ENCODE measurements at places on chromosomes 13 and 19.

DNA sequence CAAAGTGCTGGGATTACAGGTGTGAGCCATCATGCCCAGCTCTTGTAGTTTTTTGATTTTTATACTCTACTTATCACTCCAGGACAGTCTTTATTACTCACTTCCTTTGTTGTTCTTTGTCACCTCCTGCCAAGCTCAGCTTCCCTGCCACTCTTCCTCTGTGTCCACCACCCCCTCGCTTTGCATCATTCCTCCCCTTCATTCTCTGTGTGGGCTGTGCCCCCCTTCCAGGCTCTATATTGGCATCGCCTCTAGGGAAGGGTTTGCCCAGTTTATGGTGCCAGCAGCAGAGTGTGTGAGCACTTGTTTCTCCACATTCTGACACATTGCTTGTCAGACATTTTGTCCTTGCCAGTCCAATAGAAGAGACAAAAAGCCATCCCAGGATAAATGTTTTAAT lies 15.1 kb downstream of the ZNF302 start:
- DNase-seq: no peak

DNA sequence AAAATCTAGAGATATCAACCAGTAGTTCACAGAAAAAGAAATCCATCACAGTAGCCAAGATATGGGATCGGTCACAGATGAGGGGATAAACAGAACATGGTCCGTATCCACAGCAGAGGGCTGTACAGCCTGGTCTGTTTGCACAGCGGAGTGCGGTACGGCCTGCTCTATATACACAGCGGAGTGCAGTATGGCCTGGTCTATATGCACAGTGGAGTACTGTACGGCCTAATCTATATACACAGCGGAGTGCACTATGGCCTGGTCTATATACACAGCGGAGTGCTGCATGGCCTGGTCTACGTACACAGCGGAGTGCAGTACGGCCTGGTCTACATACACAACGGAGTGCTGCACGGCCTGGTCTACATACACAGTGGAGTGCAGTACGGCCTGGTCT lies 43.0 kb upstream of the MCF2L start:
- DNase-seq: no peak

GRCh38 chr13:109728791-109729731 lies 57.3 kb downstream of the IRS2 start:
- DNase-seq: no peak

- DNase-seq: no peak
Observed at GRCh38 chr19:19140476-19140875, 2.2 kb upstream of the TMEM161A start.

GRCh38 chr13:98563071-98563470 lies 13.8 kb downstream of the STK24 start:
- peak; percentile 45 for DNase-seq

GRCh38 chr13:67042556-67042955 lies 187.6 kb downstream of the PCDH9 start:
- no peak for DNase-seq

DNA sequence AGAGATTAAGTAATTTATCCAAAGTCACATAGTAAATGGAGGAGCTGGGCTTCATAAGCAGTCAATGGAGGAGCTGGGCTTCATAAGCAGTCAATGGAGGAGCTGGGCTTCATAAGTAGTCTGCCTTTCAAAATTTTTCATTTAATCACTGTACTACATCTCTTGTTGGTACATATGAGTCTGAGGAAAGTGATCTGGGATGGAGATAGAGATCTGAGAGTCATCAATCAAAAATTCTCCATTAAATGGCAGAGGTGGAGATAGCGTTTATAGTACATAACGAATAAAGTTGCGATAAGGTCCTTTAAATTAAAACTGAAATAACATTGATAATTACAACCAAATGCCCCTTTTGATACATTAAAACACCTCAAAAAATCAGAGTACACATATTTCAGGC lies 189.3 kb downstream of the KLF5 start:
- DNase-seq: no peak

GRCh38 chr19:10979951-10980381 lies 19.1 kb downstream of the SMARCA4 start:
- DNase-seq: no peak

DNA sequence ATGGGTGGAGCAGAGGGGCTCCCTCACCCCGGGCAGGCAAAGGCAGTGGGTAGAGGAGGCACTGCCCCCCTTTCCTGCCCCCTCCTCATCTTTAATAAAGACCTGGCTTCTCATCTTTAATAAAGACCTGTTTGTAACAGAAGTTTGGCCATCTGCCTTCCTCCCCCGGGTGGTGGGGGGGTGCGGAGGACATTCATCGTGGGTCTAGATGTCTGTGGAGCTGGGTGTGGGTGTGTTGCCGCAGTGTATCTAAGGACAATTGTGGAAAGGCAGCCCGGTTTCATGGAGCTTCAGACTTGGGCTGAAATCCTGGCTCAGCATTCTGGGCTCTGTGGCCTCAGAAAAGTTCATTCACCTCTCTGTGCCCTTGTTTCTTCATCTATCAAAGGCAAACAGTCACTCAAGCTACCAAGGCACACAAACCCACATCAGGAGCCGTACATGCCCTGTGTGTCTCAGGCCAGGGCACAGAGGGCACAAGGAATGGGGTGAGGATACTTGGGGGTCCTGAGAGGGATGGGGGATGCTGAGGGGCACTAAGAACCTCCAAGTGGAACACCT lies 8.8 kb upstream of the SWSAP1 start:
- DNase-seq: no peak

DNA sequence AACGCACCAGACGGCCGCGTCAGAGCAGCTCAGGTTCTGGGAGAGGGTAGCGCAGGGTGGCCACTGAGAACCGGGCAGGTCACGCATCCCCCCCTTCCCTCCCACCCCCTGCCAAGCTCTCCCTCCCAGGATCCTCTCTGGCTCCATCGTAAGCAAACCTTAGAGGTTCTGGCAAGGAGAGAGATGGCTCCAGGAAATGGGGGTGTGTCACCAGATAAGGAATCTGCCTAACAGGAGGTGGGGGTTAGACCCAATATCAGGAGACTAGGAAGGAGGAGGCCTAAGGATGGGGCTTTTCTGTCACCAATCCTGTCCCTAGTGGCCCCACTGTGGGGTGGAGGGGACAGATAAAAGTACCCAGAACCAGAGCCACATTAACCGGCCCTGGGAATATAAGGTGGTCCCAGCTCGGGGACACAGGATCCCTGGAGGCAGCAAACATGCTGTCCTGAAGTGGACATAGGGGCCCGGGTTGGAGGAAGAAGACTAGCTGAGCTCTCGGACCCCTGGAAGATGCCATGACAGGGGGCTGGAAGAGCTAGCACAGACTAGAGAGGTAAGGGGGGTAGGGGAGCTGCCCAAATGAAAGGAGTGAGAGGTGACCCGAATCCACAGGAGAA lies 1.9 kb downstream of the PPP1R12C start:
- DNase-seq: no peak

GRCh38 chr19:19149435-19149834 lies 11.2 kb upstream of the TMEM161A start:
- no peak for DNase-seq

DNA sequence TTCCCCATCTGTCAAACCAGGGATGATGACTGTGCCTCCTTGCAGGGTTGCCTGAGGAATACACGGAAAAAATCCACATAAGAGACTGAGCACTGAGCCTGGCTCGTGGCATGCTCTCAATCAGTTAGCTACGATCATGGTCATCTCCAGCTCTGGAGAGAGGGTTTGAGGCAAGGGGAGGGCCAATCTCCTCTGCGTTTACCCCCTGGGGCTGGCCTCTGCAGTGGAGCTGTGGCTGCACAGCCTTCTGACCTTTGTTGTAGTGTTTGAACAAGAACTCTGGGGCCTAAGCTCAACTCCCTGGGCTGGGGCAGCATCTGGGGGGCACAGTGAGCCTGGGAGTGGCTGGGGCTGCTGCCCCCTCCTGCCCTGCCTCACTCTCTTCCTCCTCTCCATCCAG lies 5.9 kb downstream of the LRRC4B start:
- DNase-seq: no peak

DNA sequence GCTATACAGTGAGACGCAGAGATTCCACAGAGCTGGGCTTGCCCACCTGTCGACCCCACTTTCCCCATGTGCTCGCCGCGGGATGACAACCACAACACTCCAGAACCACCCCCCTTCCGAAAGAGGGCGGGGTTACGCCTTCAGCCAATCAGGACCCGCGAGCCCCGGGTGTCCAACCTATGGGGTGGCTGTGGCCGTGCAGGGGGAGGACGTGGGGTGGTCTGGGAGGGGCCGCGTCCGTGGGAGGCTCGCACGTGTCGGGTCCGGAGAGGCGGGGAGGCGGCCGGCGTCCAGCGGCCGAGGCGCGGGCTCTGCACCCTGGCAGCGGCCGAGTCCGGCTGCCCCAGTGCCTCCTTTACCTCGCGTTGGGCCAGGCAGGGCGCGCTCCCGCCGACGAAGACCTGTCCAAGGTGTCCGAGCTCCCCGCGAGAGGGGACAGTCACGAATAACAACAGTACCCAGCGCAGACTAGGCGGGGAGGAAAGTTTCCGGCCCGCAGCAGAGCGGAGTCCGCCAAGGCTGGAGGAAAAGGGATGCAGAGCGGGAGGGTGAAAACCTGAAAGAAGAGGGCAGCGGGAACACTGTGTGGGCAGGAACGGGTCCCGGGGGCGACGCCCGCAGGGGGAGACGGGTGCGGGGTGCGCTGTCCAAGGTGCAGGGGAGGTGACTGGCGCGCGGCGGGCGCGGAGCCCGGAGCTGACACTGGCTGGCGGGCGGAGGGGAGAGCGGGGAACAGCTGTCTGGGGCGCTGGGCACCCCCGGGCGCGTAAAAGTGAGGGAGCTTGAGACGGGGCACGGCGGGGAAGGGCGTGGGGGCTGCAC lies 911 bp downstream of the ENOX1 start:
- DNase-seq: no peak

- DNase-seq: no peak
Observed at GRCh38 chr13:66344805-66345517, 885.2 kb downstream of the PCDH9 start.

DNA sequence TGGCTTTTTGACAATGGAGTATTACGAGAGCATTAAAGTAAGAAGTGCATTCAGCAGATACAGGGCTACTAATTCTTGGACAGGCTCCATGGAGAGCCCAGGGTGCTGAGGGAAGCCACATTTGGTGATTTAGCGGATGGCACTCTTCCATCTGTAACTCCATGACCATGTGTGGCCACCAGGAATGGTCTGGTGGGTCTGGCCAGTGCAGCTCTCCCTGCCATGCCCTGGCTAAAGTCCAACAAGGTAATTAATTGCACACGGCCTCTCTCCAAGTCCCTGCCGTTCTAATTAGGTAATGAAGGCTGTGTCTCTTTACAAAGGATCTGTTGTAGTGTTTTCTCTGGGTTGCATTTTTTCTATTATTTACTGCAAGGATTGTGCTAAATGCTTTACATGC lies 4.3 kb upstream of the ZFR2 start:
- DNase-seq: no peak

GRCh38 chr13:30523211-30523610 lies 57.5 kb upstream of the HMGB1 start:
- no peak for DNase-seq

GRCh38 chr13:99648066-99648665 lies 146.9 kb downstream of the TM9SF2 start:
- no peak for DNase-seq

DNA sequence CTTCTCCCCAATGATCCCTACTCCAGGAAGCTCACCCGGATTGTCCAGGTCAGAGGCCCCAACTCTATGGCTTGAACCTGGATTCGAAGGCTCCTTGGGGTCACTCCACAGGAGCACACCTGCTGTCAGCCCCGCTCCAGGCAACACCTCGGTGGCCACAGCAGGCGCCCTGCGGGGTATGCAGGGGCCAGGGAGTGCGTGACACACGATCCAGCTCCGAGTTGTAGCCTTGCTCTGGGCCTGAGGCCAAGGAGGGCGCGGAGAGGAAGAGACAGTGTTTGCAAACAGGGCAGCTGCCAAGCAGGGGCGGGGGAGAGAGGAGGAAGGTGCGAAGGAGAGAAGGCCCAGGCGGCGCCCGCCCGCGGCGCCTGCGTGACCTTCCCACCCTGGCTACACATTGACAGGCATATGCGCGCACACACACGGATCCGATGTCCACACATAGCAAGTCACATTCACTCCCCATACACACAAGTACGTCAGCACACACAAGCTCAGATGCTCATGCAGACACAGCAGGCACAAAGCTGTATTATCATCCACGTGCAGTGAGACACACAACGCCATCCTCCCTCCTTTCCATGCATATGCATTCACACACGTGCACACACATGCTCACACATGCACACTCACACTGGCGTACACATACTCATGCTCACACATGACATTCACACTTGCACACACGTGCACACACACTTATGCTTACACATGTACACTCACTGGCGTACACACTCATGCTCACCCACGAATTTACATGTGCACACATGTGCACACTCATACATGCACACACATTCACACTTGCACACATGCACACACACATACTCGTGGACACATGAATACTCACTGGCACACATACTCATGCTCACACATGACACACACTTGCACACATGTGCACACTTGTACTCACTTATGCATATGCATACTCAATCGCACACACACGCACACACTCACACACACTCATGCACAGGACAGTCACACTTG lies 10.4 kb downstream of the SBK2 start:
- DNase-seq: no peak

GRCh38 chr13:66835040-66835628 lies 395.0 kb downstream of the PCDH9 start:
- no peak for DNase-seq

- no peak for DNase-seq
Observed at GRCh38 chr13:95386370-95386769, 85.1 kb upstream of the ABCC4 start.

DNA sequence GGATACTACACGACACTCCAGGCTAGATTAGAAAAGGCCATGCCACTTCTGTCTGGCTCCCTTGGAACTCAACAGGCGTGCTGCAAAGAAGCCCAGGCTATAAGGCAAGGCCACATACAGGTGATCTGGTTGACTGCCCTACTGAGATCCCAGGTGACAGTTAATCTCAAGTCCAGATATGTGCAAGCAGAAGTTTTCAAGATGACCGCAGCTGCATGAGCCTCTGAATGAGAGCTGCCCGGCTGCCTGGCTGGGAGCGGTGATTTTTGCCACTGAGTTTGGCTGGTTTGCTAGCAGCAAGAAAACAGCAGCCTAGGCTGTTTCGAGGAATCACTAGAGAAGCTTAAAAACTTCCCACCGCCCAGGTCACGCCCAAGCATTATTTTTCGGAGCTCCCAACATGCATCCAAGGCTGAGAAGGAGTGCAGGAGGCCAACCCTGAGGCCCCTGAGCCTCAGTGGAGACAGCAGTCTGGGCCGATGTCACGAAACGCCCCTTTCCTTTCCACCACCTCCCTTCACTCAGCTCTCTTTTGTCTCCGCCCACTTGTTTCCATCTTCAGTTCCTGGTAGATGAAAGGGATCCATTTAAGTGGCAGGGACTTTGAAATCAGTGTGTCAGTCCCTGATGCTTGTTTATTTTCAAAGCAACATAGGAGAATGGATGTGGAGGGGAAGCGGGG lies 14.0 kb upstream of the URI1 start:
- DNase-seq: no peak

Measured in effector CD4-positive, alpha-beta T cell (primary cell).